ENCODE measurements at places on chromosomes 5 and 9. TPM values are rescaled to one million over a fixed set of nuclear protein-coding genes. Genes with fewer than 3 reads are reported as not detected.
A peak's percentile ranks its signal among the peaks of the same experiment; 100 is the strongest.

Gene PCDHB14
- 0.86 TPM for polyA plus RNA-seq

Gene BAAT
- polyA plus RNA-seq, result 0.02 TPM

Gene CREB3
- polyA plus RNA-seq, result 50.2 TPM

Gene LSM11
- 2.5 TPM for polyA plus RNA-seq

Gene NUTM2G
- not detected for polyA plus RNA-seq

DNA sequence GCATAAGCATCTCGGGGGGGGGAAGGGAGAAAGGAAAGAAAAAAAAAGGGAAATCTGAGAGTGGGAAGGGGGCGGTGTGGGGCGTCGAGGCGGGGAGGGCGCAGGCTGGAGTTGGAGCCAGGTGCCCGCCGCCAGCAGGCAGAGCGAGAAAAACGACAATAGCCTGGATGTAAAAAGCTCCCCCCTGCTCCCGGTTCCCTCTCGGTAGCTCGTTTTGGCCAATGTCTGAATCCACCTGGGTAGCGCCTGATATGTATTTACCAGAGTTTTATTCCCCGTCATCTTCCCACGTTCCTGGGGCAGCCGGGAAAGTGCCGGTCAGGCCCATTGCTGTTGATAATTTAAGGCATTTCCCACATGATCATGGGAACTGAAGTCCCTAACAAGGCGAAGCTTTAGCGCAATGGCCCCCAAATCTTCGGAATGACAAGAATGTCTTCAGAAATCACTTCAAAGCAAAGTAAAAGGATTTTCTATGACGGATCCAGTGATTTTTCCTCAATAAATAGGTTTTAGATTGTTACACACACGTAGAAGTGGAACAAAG, 3.0 kb upstream of the OTP start:
- H3K27ac ChIP-seq, result no peak overlapping the region
- H3K4me3 ChIP-seq, result no peak overlapping the region
- no peak for DNase-seq
- H3K27me3 ChIP-seq, result peaks cover 87% of the 10 kb centered on the region

GRCh38 chr9:20178679-20179078, 389.8 kb upstream of the SLC24A2 start:
- H3K4me3 ChIP-seq, result no peak overlapping the region
- no peaks in the 10 kb centered on the region for H3K4me1 ChIP-seq
- H3K36me3 ChIP-seq, result no peaks in the 10 kb centered on the region
- H3K27me3 ChIP-seq, result no peaks in the 10 kb centered on the region

GRCh38 chr5:138784590-138784989, 31.4 kb downstream of the CTNNA1 start:
- peaks cover 3% of the 10 kb centered on the region for H3K36me3 ChIP-seq
- H3K27me3 ChIP-seq, result no peaks in the 10 kb centered on the region

- H3K4me1 ChIP-seq, result no peaks in the 10 kb centered on the region
- no peaks in the 10 kb centered on the region for H3K27me3 ChIP-seq
- H3K36me3 ChIP-seq, result no peaks in the 10 kb centered on the region
- H3K4me3 ChIP-seq, result no peak overlapping the region
- no peak for DNase-seq
- H3K27ac ChIP-seq, result no peak overlapping the region
These were observed 265.8 kb downstream of the ADAMTSL1 start for GRCh38 chr9:18739641-18740318.

DNA sequence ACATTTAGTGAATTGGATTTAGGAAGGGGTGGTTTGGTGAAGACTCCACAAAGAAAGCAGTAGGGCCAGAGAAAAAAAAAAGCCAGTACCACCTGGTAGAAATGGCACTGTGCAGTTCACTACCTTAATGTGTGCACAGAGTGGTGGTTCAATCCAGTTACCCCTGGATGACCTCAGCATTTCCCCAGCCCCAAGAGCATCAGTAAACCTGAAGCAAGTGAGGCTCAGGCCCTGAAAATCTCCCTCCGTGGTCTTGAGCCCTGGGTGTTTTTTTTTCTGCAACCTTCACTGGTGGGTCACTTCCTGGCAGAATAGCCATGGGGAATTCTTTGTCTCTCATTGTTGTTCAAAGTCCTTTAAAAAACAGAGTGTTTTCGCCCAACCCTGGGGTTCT, 202.9 kb downstream of the GADD45G start:
- H3K27ac ChIP-seq, result no peak overlapping the region
- H3K4me1 ChIP-seq, result no peaks in the 10 kb centered on the region
- H3K4me3 ChIP-seq, result no peak overlapping the region
- no peaks in the 10 kb centered on the region for H3K27me3 ChIP-seq
- no peaks in the 10 kb centered on the region for H3K36me3 ChIP-seq
- no peak for DNase-seq

DNA sequence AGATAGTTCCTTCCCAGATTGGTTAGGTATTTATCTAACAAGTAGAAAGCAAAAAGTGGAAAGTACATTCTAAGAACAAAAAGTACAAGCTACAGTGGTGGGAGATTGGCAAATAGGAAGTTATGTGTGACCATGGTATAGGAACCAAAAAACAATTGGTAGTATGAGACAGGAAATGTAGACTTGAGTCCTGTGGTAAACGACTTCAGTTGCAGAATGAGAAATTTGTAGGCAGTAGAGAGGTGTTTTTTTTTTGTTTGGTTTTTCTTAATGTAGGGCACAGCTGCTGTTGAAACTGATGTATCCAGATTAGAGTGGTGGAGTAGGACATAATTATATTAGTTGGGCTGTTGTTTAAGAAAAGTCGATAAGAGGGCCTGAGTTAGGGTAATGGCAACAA, 72.0 kb downstream of the CCNH start:
- H3K27ac ChIP-seq, result no peak overlapping the region
- no peaks in the 10 kb centered on the region for H3K4me1 ChIP-seq
- H3K27me3 ChIP-seq, result no peaks in the 10 kb centered on the region
- H3K36me3 ChIP-seq, result peaks cover 4% of the 10 kb centered on the region
- no peak overlapping the region for H3K4me3 ChIP-seq

- no peak overlapping the region for H3K27ac ChIP-seq
- H3K27me3 ChIP-seq, result no peaks in the 10 kb centered on the region
- no peak overlapping the region for H3K4me3 ChIP-seq
- no peaks in the 10 kb centered on the region for H3K4me1 ChIP-seq
These were observed 29.6 kb downstream of the PSAT1 start for GRCh38 chr9:78326564-78326963.

- H3K27ac ChIP-seq, result no peak overlapping the region
- H3K27me3 ChIP-seq, result no peaks in the 10 kb centered on the region
- DNase-seq, result peak; percentile 20
- H3K4me3 ChIP-seq, result no peak overlapping the region
These were observed 204.2 kb downstream of the SGCD start for GRCh38 chr5:156531199-156531598.

GRCh38 chr9:8715788-8716187, 916.2 kb upstream of the DMAC1 start:
- H3K27me3 ChIP-seq, result no peaks in the 10 kb centered on the region
- no peak overlapping the region for H3K4me3 ChIP-seq
- no peaks in the 10 kb centered on the region for H3K36me3 ChIP-seq
- DNase-seq, result no peak
- H3K27ac ChIP-seq, result no peak overlapping the region

DNA sequence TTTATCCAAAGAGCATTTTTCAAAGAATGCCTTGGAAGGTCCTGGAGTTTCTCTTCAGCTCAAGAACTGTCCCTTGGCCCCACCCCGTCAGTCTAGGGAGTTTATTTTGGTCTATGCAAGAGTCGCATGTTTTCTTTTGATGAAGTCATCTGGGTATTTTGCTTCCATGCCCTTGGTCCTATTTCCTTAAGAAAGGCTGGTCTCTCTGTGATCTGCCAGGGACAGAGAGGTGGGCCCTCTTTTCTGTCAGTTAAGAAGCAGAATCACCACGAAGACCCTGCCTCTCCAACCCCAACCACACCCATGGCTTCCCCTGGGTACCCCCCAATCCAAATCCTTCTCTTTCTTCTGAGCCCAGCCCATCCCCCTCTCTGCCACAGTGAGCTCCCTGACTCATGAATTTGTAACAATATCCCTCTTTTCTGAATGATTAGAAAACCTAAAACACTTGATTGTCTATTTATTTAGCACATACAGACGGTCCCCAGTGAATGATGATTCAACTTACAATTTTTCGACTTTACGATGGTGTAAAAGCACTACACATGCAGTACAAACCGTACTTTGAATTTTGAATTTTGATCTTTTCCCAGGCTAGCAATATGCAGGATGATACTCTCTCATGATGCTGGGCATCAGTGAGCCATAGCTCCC, 163.5 kb upstream of the ADRA1B start:
- H3K27ac ChIP-seq, result no peak overlapping the region
- DNase-seq, result no peak

- peak; percentile 17 for DNase-seq
- H3K4me3 ChIP-seq, result no peak overlapping the region
- H3K27me3 ChIP-seq, result no peaks in the 10 kb centered on the region
These were observed 70.3 kb downstream of the ZNF366 start for GRCh38 chr5:72436796-72437471.

DNA sequence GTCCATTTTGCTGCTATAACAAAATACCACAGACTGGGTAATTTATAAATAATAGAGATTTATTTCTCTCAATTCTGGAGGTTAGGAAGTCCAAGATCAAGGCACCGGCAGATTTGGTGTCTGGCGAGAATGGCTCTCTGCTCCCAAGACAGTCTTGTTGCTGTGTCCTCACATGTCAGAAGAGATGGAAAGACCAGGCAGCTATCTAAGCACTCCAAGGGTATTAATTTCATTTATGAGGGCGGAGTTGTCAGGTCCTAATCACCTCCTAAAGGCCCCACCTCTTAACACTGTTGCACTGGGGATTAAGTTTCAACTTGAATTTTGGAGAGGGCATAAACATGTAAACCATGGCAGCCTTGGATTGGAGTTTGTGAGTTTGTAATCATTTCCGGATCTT, 30.3 kb downstream of the ADCY2 start:
- no peaks in the 10 kb centered on the region for H3K27me3 ChIP-seq
- no peak for DNase-seq
- H3K4me3 ChIP-seq, result no peak overlapping the region

GRCh38 chr5:53712327-53712726, 151.9 kb downstream of the NDUFS4 start:
- no peak for DNase-seq
- no peaks in the 10 kb centered on the region for H3K36me3 ChIP-seq
- H3K27me3 ChIP-seq, result peaks cover 2% of the 10 kb centered on the region
- no peaks in the 10 kb centered on the region for H3K4me1 ChIP-seq

DNA sequence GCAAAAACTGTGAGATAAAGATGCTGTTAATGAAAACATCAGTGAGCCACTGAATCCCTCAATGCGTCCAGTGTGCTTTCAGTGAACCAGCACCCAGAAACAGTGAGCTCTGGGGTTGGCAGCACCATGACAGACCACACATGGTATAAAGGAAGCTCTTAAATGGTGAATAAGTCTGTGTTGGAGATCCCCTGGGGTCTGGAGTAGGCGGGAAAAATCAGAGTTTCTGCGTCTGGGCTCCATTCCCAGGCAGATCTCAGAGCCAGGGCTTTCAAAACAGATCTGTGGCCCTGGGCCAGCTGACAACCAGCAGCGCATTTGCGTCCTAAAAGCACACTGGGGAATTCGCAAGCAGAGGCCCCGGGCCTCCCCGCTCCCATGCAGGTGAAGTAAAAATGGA, 233.5 kb downstream of the FRMD3 start:
- H3K36me3 ChIP-seq, result no peaks in the 10 kb centered on the region
- H3K4me1 ChIP-seq, result no peaks in the 10 kb centered on the region
- no peak overlapping the region for H3K4me3 ChIP-seq
- no peaks in the 10 kb centered on the region for H3K27me3 ChIP-seq
- DNase-seq, result peak; percentile 87
- H3K27ac ChIP-seq, result no peak overlapping the region

DNA sequence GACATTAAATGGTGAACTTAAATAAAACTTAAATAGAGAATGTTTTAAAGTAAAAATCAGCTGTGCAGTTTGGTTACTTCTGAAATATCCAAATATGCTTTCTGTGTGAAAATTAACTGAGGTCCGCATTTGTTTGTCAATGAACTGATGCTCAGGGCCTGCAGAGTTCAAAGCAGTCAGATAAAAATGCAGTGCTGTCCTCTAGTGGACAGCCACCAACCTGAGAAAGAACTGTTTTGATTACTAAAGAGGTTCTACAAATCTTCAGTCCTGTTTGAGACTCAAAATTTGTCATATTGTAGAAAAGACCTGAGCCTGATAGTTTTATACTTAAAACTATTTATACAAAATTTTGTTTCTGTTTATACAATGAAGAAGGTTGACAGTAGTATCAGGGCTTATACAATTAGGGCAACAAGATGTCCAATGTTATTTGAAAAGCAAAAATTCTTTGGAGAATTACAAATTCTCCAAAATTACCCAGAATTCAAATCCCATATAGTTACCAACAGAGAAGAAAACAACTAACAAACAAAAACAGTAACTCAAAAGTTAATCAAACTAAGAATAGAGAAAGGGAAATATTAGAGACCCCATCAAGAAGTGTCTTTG, 232.3 kb upstream of the TBCA start:
- H3K27me3 ChIP-seq, result no peaks in the 10 kb centered on the region
- H3K27ac ChIP-seq, result no peak overlapping the region

DNA sequence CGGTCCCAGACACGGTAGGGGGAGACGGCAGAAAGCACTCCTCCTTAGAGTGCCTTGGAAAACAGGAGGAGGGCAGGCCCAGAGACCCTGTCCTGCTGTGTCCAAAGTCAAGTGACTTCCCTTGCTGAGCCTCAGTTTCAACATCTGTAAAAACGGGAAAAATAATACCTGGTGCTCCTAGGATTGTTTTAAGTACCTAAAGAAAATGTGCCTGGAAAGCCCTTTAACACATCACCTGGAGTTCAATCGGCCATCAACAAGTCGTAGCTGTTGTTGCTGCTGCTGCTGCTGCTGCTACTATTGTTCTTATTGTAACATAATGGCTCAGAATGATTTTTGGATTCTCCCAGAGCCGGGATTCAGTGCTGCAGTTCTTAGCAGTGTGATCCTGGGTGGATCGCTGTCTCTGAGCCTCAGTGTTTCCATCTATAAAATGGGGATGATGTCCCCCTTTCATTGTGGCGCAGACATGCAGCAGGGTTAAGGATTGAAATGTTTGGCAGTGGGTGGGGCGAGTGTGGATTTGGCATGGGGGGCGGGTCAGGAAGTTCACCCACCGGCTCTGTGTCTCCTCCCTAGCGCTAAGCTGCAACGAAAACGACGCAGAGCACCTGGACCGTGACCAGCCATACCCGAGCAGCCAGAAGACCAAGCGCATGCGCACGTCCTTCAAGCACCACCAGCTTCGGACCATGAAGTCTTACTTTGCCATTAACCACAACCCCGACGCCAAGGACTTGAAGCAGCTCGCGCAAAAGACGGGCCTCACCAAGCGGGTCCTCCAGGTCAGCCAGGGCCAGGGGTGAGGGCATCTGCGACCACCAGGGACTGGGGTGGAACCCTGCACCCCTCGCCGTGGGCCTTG, 9.2 kb downstream of the LHX2 start:
- H3K36me3 ChIP-seq, result no peaks in the 10 kb centered on the region
- no peak for DNase-seq
- no peak overlapping the region for H3K4me3 ChIP-seq
- H3K4me1 ChIP-seq, result no peaks in the 10 kb centered on the region
- peaks cover 85% of the 10 kb centered on the region for H3K27me3 ChIP-seq
- no peak overlapping the region for H3K27ac ChIP-seq
